ENCODE measurements at places on chromosomes 5 and 9.

DNA sequence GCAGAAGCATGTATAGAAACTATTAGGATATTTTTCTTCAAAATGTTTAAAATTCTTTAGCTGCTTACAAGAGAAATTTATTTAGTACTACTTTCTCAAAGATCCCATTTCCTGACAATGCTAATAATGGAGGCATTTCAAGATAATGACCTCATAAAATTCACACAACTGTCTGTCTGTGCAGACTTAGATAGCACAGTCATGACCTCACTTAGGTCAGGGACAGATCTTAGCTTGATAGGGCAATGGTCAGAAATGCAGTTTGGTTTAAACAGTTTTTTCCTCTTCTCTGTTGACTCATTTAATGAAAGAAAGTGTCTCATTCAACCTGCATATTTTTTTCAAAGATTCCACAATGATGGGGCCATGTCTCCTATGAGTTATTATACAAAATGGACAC, 128.4 kb downstream of the GRIA1 start:
- peak; percentile 78 for DNase-seq

DNA sequence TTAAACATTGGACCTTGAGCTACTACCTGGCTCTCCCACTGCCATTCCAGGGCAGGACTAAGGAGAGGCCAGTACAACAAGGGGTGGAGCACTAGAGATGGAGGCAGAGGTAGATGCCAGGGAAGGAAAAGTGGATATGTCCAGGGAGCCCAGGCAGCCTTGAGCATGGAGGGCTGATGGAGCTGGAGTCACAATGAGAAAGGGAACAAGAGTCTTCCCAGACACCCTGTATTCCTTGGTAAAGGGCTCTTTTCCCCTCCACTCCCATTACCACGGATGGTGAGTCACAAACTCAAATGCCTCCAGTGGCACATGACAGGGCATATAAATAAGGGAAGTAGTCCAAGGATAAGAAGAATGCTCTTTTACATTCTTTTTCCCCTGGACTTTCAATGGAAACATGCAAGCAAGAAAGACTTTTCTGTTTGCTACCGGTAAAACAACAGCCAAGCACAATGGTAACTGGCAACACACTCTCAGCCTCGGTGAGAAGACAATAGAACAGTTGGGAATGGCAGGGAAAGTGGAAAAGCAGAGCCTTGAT, 16.7 kb downstream of the ERAP1 start:
- peak; percentile 59 for DNase-seq

- DNase-seq = no peak
These were observed 14.3 kb downstream of the OTULIN start for GRCh38 chr5:14678773-14679334.

DNA sequence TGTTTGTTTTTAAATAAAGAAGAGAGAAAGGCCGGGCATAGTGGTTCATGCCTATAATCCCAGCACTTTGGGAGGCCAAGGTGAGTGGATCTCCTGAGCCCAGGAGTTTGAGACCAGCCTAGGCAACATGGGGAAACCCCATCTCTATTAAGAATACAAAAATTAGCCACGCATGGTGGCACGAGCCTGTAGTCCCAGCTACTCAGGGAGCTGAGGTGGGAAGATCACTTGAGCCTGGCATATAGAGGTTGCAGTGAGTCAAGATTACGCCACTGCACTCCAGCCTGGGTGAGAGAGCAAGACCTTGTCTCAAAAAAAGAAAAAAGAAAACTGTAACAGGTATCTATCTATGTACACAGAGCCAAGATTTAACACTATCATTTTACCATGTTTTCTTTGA, 34.2 kb upstream of the CDC42SE2 start:
- DNase-seq = no peak

GRCh38 chr5:82591021-82591515, 312.9 kb upstream of the RPS23 start:
- peak; percentile 3 for DNase-seq

- no peak for DNase-seq
These were observed 4.9 kb downstream of the OTULIN start for GRCh38 chr5:14669415-14669814.

DNA sequence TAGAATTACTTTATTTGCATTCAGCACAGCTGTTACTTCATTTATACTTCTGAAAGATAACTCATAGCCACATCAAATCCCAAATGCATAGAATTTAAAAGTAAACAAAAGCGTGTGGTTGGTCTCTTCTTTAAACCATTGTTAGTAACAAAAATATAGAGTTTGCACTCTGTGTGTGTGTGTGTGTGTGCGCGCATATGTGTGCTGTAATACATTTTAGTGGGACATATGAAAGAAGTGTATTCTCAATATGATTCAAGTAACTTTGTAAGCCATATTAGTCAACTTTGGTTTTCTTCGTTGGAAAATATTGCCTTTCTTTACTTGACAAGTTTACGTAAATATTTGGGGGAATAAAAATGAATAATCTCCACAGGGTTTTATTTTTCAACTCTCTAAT, 106.1 kb upstream of the PRRC1 start:
- no peak for DNase-seq

- DNase-seq = no peak
These were observed 186.1 kb upstream of the PRLR start for GRCh38 chr5:35416217-35416988.

DNA sequence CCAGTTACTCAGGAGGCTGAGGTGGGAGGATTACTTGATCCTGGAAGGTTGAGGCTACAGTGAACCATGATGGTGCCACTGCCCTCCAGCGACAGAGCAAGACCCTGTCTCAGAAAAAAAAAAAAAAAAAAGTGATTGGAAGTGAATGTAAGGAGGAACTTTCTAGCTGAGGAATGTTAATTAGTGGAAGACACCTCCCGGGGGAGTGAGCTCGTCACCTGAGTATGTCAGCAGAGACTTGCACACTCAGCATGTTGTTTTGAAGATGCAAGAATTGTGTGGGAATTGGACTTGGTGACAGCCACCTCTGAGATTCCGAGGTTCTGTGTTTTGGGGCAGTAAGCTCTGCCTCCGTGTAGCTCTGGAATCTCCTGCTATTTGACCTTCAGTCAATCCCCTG, 3.6 kb downstream of the SYNPO start:
- peak; percentile 73 for DNase-seq

- DNase-seq = peak; percentile 31
These were observed 257.8 kb downstream of the AUH start for GRCh38 chr9:91103931-91104330.

DNA sequence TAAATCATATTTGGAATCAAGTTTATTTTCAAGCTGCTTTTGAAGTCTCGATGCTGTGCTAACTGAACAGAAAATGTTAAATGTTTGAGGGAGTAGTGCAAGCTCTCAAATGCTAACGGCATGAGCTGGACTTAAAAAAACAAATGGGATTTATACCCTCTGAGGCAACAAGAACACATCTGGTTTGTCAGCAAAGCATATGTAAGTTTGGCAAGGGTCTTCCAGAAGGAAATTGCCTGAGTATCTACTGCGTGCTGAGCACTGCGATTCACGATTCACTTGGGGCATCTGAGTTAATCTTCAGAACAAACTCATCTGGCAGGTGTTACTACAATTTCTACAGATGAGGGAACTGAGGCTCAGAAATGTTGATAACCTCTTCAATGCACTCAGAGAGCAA, 98.4 kb upstream of the C9orf72 start:
- DNase-seq = no peak

GRCh38 chr5:143890487-143890886, 78.5 kb downstream of the HMHB1 start:
- no peak for DNase-seq

DNA sequence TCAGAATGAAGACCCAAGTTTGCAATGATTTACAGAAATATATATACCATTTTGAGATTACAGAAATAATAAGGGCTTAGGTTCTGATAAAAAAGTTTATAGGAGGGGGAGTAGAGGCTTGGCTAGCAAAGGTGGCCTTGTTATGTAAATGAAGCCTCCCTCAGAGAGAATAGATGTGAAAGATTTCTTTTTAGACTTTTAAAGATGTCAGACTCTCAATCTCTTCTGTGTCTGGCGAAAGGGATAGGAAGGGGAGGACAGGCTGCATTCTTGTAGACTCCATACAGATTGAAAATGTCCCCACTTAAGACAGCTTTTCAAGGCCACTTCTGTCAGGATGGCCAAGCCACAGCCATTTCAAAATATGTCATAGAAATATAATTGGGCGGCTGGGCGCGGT, 63.1 kb upstream of the CLINT1 start:
- DNase-seq = no peak

- peak; percentile 91 for DNase-seq
These were observed 9.9 kb downstream of the SH3RF2 start for GRCh38 chr5:145946112-145946861.

GRCh38 chr9:35713578-35713977, 18.4 kb downstream of the TLN1 start:
- no peak for DNase-seq

DNA sequence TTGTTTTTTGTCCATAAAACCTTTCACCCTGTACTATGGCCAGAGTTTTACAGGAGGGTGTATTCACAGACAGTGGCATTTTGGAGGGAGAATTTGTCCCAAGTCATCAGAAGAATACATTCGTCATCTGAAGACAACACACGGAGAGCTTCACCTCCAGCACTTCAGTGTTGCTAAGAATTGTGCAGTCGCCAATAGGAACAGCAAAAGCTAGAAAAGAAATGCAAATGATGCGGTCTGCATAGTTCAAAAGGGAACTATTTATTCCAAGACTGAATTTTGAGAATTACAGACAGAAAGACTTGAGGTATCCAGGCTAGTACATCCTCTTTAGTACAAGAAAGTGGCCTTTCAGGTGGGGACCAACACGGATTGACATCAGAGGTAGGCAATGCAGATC, 399.2 kb upstream of the KIF2A start:
- no peak for DNase-seq

DNA sequence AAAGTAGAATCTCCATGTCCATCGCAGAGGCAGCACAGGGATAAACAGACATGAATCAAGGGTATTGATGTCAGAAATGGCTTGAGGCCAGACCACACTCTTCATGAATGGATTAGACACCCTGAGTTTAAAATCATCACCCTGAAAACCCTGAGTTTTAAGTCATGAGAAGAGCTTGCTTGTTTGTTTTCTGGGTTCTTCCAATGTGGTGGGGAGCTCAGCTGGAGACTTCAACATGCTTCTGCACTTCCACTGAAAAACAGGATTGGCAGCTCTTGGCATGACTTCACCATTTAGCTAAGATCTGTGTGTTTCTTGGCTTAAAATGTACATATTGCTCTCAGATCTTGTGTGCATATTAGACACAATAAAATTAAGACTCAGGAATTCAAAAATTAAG, 9.8 kb downstream of the GCNT4 start:
- DNase-seq = peak; percentile 19

DNA sequence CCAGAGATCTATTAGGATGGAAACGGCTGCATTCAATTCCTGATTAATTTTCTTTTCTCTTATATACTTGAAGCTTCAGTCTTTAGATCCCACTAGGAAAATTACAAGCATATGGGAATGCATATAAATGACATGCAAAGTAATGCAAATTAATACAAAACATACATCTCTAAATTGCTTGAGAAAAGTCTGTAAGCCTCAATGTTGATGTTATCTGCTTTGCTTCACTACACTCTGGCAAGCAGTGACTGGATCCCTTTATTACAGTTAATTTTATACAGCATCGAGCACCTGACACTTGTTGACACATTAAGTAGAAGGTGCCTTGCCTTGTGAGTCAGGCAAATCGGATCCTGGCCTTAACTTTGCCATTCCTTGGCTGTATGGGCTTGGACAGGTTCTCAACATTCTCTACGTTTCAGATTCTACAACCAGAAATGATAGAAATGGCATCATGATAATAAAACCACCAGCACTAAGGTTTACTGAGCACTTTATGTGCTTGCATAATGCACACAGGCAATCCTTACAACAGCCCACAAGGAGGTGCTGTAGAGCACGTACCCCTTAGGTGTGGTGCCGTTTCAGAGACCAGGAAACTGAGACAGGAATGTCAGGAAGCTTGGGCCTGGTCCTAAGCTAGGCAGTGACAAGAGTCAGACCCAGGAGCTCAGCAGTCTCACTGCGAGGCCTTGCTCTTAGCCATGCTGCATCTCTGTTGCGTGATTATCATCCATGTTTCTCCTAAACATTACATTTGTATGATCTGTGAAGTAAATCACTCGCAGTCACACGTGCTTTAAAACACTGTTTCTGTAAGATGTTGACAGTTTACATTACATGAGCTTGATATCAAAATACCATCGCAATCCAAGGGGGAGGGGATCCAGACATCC, 2.7 kb downstream of the GCNT4 start:
- peak; percentile 66 for DNase-seq

DNA sequence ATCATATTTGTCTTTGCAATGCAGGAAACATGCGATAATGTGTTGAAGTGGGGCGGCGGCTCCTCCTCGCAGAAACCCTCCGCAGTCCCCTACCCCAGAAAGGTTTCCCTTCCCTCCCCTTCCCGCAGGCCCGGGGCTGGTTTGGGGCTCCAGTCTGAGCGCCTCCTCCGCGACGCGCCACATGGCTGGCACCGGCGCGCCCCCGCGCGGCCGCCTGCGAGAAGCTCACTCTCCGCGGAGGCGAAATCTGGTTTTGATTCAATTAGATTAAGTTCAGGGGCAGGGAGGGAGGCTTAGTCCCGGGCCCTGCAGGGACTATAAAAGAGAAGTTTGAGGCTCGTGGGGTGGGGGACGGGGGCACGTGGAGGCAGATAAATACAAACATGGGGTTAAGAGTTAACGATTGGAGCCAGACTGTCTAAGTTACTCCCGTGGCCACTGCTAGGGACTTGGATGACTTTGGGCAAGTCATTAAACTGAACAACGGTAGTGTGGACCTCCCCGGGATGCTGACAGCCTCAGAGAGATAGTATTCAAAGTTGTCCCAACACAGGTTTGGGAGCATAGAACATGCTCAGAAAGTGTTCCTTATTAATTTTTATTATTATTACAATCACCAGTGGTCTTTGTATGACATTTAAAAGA, 69.4 kb downstream of the MSX2 start:
- DNase-seq = peak; percentile 69

DNA sequence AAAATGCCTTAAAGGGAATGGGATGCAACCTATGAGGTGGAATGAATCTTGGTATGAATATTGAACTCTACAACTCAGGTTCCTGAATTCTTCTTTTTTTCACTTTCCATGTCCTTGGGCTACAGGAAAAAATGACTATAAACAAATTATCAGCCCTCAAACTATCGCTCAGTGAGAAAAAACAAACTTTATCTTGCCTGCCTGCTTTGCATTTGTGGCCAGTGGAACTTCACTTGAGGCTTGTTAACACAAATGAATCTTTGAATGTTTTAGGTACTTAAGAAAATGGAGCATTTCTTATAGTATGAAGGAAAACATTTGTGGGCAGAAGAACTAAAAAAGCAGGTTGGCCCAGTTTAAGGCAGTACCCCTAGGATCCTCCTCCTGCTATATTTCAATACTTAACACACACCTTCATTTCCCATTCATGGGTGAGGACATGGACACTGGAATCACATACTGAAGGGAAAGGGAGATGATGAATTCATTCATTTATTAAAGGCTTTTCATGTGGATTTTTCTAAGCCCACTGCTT, 34.1 kb downstream of the ELOVL7 start:
- DNase-seq = no peak

- DNase-seq = no peak
These were observed 245.4 kb upstream of the TUT7 start for GRCh38 chr9:86599561-86599960.

GRCh38 chr9:34256104-34256503, 73.0 kb downstream of the KIF24 start:
- no peak for DNase-seq
